G401 (cell line): ENCODE measurements at places on chromosomes 4 and X.

- no peak for DNase-seq
Observed at GRCh38 chrX:49956313-49956712, 33.9 kb downstream of the CLCN5 start.

DNA sequence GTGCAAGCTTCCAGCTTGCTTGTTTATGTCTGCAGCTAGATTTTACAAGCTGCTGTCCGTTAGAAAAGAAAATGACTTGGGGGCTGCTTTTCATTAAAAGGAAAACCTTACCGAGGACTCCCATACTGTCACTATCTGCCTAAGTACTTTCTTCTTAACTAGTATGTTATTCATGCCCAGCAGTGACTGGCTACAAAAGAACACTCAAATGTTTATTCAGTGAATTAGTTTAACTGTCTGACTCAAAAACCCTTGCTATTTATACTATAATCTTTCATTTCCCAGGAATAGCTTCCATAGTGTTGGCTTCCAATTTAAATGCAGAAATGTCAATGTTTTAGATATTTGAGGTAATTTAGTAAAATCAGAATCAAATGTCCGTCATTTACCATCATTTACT, 164.9 kb downstream of the DTHD1 start:
- no peak for DNase-seq

- DNase-seq = no peak
Observed at GRCh38 chr4:26130841-26131432, 189.9 kb upstream of the RBPJ start.

- no peak for DNase-seq
Observed at GRCh38 chr4:82104578-82104977, 269.2 kb downstream of the HNRNPD start.

- no peak for DNase-seq
Observed at GRCh38 chr4:147012059-147012707, 66.5 kb upstream of the TTC29 start.
